ENCODE measurements at places on chromosomes 2 and 18.

DNA sequence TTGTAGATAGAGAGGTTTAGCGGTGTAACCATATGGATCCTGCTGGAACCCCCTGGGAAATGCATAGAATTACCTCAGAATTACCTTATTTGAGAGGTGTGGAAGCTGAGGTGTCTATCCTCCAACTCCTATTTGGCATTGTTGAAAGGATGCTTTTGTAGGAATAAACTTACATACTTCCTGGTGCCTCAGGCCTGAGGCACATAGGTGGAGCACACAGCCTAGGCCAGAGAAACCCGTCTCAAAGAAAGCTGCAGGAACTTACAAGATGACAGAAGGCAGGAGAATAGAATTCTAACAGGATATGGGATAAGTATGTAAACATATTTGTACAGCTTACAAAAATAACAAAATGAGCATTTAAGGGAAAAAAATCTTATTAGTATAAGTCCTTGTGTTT is 1507.2 kb upstream of the ZEB2 start:
- DNase-seq: no peak

GRCh38 chr18:31685097-31686082 is 1.0 kb upstream of the B4GALT6 start:
- no peak for DNase-seq

DNA sequence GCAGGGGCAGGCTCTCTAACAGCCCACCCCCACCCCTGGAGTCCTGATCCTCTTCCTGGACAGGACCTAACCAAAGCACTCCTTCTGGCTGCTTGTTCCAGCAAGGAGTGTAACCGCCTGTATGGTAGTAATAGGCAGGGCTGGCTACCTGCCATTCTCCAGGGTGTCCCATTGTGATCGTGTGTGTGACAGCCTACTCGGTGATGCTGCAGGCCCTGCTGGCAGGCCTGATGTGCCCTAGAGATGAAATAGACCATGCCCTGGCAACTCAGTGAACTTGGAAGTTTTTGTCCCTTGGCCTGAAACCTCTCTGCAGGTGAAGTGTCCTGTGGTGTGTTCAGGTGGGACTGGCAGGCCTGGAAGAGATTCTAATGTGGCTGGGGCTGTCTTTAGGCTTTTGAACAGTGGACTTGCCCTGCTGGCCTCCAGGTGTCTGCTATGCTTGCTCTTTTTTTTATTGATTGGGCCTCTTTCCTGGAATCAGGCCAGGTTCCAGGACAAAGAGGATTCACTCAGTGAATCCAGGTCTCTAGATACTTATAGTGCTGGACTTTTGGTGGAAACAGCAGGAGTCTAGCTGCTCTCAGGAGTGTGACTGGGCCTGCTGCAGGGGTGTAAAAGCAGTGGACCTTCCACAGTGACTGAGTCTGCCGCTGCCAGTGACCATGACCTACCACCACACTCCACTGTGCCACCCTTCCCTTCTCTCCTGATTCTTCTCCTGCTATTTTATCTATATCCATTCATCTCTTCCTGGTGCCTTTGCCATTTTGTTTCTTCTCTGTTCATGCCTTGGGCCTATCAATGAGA is 132.1 kb downstream of the CTIF start:
- no peak for DNase-seq

- DNase-seq: no peak
These were observed 47.1 kb downstream of the HS6ST1 start for GRCh38 chr2:128271597-128271910.

DNA sequence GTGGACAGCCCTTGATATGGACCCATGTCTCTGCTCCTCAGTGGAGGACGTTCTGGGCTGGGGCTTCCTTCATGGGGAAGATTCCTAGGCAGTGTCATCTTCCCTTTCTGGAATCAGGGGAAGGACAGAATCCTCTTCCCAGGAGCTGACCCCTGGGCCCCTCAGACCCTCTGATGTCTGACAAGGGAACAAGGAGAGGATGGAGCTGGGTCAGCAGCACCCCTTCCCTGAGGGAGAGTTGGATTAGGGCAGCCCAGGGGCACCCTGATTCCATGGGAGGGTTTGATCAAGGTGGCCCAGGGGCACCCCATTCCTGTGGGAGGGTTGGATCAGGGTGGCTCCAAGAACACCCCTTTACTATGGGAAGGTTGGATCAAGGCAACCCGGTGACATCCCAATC is 86.5 kb downstream of the ACKR3 start:
- DNase-seq: no peak

- DNase-seq: no peak
These were observed 19.2 kb downstream of the ATP6V1B1 start for GRCh38 chr2:70954886-70955285.

DNA sequence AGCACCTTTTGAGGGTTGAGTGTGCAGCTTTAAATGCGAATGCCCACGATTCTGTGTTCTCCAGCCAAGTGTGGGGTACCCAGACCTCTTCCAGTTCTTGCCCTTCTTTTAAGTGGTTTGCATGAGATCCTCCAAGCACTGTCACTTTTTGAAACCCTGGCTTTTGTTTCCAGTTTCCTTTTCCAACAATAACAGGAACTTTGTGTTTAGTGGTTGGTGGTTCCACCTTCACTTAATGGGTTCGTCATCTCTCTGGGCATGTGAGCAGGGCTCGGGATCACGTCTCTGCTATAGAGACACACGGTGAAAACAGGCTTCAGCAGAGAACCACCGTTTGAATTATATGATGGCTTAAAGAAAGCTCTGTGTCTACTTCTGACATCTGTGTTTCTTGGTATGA is 197.6 kb downstream of the LDLRAD4 start:
- no peak for DNase-seq

DNA sequence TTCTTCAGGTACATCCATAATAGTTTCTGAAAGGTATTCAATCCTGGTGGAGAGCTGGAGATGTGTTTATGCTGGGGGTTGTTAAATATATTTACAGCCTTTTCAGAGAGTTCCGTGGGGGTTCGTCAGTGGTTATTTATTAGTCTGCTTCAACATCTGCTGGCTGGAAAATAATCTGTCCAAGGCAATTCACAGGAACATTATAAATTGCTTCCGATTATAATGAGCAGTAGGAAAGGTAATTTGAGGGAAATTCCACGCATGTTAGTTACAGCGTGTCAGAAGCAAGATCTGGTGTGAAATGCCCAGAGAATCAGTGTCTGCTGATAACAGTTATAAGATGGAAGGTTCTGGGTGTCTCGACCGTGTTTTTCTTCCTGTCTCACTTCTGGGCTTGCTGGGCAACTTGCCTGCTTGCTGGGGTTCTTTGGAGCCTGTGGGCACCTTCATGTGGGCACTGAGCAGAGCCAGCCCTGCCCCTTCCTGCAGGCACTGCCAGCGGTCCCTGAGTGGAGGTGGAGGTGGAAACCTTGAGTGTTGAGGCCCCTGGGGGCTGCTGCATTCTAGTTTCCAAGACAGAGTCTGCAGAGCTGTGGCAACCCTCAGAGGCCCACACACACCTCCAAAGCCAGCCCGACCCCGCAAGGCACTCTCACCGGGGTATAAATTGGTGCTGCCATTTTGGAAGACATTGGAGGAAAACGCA is 185.7 kb downstream of the FAM210A start:
- DNase-seq: no peak

DNA sequence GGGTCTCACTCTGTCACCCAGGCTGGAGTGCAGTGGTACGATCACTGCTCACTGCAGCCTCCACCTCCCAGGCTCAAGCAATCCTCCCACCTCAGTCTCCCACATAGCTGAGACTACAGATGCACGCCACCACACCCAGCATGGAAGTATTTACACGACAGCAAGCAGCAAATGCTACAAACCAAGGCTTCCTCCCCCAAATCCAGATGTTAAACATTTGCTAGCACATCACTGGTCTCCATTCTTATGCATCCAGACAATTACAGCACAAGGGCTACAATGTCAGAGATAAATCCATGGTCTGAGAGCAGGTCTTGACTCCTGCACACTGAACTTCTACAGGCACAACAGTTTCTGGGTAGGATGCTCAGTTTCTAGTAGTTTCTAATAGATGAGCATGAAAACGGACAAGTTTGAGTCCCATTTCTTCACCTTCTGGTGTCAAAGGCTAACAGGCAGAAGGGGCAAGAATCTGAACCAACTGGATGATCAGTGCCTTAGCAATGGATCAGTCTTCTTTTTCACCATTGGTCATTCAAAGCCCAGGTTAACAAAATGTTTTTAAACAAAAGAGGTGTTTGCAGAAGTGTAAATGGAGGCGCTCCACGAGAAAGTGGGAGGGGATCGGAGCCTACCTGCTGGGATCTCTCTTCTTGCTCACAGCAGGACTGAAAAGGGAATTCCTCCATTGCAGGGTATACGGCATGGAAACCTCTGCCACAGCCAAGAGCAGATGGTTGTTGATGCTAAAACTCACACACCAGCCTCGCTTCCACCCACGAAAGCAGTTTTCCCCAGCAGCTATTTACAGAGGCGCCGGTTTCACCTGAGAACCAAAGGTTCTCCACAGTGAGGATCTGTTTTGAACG is 135.0 kb upstream of the ARL4C start:
- no peak for DNase-seq

DNA sequence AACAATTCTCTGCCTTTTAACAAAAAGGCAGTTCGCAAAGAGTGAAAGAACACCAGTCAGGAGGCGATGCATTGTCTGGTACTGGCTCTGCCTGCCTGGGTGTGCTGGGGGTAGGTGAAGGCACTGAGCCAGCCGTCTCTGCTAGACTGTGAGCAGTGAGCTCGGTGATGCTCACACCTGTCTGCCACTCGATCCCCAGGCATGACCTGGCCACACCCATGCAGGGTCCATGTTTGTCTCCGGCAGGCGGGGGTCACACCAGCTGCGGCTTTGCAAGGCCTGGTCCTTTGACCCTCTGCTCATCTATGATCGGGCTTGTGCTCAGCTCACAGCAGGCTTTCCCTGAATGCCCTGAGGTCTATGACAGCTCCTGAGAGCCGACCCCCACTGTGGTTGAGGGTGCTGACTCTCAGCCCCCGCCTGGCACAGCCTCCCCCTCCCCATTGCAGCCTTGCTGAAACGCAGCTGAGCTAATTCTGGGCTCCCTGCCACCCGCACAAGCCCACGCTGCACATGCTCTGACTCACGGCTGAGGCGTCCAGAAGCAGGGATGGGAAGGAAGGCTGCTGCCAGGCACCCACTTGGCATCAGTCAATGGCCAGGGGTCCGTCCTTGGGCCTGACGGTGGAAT is 23.7 kb downstream of the CRACDL start:
- DNase-seq: peak; percentile 76

GRCh38 chr18:45505497-45506206 is 109.6 kb upstream of the SLC14A2 start:
- no peak for DNase-seq

- DNase-seq: no peak
These were observed 183.9 kb upstream of the KLHL14 start for GRCh38 chr18:32956591-32957315.

GRCh38 chr2:85765081-85765731 is 11.4 kb downstream of the ATOH8 start:
- DNase-seq: no peak

- no peak for DNase-seq
These were observed 1.1 kb upstream of the FAM237A start for GRCh38 chr2:206641226-206641625.

GRCh38 chr2:173653432-173653805 is 298.7 kb downstream of the CDCA7 start:
- no peak for DNase-seq

DNA sequence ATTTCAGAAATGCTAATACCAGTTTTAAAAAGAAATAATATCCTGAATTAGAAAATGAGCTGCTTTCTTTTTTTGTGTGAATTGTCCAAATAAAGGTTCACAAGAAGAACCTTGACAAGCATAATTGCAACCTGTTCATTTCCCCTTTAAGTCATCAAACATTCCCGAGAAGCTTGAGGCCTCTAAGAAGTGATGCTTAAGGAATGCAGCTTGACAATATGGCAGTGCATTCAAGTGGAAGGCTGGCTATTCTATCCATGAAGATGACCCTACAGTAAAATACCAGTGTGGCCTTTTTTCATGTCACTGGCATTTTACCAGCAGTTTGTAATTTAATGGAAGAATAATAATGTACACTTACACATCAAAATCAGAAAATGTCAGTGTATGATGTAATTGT is 216.7 kb downstream of the CTNNA2 start:
- DNase-seq: no peak

DNA sequence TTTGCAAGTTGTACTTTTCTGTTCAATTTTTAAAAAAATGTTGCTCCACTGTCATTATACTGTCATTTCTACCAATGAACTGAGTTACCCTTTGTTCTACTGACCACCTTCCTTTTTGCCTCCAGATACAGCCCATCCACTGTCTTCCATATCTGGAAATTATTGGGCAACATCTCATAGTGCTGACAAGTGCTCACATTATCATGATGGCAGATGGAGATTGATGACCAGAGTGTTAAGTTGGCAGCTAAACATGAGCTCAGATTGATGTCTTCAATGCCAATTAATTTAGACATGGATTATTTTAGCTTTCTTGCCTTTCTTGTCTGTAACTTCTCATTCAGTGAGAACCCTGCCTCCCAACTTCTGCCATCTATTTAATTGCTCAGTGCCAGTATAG is 76.6 kb downstream of the KIAA1328 start:
- no peak for DNase-seq

DNA sequence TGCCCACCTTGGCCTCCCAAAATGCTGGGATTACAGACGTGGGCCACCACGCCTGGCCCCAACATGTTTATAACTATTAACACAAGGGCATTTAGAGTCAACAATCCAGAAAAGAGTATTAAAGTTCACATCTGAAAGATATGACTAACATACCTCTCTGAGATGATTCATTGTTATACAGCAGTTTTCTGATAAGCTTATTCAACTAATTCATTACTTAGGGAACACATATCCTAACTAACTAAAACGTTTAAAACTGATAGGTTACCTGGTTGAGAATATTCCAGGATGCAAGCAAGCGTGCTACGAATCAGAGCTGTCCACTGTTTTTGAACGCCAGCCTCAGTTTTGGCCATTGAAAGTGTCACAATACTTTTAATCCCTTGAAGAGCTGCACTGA is 34.0 kb upstream of the STRN start:
- DNase-seq: no peak

GRCh38 chr2:187774551-187775071 is 220.4 kb upstream of the TFPI start:
- peak; percentile 29 for DNase-seq

DNA sequence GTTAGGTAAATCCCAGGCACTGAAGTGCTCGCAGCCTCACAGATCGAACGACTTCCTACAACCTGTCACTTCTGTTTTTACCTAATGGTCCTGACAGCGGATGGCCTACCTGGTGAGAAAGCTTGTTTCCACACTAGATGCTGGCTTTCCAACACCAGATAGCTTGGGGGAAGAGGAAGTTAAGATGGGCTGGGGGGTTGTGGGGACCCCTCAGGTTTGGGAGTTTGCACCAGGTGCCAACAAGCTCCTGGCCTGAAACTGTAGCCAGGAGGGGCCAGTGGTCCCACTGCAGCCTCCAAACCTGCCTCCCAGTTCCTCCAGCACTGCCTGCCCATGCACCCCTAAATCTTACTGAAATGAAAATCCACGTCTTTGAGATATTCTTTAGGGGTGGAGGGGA is 3.9 kb downstream of the TMEM185B start:
- DNase-seq: no peak

- no peak for DNase-seq
These were observed 117.7 kb downstream of the RBMS1 start for GRCh38 chr2:160375802-160376469.

DNA sequence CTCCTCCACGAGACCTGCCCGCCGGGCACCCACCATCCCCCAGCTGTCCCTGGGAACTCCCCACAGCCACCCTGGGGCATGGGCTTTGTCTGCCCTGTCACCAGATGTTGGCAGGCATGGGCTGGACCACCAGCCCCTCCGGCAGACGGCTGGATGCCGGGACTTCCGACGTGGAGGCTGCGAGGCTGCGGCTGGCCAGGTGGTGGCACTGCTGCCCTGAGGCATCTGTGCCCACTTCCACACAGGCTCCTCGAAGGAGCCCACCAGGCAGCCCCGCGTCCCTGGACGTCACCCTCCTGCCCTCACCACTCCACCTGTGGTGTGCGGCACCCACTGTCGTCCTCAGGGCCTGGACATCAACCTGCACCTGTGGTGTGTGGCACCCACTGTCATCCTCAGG is 319.9 kb upstream of the SALL3 start:
- no peak for DNase-seq

Measured in kidney epithelial cell (primary cell).